Fibroblast of pulmonary artery (primary cell): ENCODE measurements at places on chromosomes 11 and 22.

- no peak for DNase-seq
These were observed 99.2 kb upstream of the RASSF10 start for GRCh38 chr11:12909879-12910278.

DNA sequence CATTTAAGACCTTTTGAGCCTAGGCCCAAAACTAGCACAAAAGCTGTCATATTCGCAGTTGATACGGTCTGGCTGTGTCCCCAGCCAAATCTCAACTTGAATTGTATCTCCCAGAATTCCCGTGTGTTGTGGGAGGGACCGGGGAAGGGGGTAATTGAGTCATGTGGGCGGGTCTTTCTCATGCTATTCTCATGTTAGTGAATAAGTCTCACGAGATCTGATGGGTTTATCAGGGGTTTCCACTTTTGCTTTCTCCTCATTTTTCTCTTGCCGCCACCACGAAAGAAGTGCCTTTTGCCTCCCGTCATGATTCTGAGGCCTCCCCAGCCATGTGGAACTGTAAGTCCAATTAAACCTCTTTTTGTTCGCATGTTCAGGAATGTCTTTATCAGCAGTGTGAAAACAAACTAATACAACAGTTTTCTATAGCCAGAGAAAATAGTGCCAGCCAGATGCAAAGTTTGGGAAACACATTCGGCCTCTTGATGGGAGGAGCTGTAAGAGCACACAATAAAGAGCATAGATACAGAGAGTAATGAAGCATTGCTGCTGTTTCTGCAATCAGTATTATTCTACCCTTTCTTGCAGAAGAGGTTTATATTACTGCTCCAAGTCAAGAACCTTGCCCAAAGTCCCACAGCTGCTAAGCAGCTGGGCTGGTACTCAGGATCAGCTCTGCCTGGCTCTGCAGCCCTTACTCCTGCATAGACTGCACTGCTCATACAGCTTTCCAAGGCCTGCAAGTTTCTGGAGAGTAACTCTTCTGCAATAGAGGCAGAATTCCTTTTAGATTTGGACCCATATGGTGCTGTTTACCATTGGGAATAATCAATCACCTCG is 2.0 kb upstream of the ZNF195 start:
- no peak for DNase-seq

- no peak for DNase-seq
These were observed 56.1 kb upstream of the PTPRJ start for GRCh38 chr11:47924184-47924691.

DNA sequence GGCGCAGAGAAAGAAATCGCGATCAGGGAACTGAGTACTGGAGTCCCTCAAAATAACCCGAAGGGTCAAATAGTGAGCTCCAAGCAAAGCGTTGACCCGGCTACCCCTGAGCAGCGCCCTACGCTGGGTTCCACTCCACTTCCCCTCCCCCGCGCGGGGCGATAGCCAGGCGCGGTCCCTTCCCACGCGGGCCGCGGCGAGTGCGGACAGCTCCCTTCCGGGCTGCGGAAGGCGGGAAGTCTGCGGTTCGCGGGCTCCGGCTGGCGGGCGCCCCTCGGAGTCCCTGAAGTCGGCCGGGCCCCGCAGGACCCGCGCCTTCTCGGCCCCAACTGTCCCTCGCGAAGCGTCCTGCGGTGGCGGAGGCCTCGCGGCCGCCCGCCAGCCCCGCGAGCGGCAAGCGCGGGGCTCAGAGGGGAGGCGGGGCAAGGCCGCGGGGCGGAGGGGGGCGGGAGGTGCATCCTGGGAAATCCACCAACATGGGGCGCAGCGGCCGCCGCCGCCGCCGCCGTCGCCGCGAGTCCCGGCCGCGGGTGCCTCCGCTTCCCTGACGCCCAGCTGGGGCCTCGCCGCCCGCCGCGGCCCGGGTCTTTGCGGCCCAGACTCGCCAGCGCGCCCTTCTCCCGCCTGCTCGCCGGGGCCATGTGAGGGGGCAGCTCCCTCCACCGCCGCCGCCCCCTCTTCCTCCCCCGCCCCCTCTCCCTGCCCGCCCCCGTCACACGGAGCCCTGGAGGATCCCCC is at the start of gene QSER1:
TSS of gene QSER1 (plus strand) at position 457 of the 738 bp plus-strand sequence. CDS start 315 bp downstream, outside the sequence.
- peak; percentile 52 for DNase-seq

DNA sequence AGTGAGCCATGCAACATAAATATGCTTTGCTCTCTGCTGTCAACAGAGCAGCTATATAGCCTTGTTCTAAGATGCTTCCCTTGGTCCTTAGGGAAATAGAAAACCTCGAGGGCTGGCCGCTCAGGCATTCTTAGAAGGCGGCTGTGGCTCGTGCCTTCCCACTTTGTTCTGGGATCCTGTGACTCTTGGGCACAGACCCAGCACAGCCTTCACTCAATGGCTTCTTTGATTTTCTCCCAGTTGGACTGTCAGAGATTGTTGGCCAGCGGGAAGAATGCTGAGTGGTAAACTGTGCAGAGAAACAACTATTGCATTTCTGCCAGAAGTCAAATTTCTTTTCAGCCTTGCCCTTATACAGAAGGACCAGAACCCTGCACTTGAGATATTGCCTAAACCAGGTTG is 9.5 kb upstream of the MICAL2 start:
- DNase-seq: no peak

DNA sequence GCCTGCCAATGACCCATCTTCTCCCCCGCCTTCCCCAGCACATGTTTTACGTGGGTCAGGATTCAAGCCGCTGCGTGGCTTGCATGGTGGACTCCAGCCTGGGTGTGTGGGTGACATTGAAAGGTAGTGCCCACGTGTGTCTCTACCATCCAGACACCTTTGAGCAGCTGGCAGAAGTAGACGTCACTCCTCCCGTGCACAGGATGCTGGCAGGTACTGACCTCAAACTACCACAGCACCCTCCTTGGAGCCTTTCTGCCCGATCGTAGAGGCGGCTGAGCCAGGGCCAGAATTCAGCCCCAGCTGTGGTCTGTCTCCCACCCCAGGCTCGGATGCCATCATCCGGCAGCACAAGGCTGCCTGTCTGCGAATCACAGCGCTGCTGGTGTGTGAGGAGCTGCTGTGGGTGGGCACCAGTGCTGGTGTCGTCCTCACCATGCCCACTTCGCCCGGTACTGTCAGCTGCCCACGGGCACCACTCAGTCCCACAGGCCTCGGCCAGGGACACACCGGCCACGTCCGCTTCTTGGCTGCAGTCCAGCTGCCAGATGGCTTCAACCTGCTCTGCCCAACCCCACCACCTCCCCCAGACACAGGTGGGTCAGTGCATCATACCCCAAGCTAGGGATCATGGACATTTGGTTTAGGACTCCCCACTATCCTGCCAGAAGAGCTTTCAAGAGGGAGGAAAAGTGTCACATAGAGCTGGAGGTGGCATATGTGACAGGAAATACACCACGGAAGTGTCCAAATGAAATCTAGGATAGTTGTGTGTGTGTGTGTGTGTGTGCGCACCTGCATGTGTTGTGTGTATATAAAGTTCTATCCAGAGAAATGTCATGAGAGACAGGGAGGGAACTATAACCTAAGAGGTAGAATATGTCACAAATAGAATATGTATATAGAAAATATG is 10.6 kb upstream of the RELT start:
- DNase-seq: no peak
